ENCODE measurements at places on chromosomes 4 and X.

GRCh38 chr4:40168070-40168469 is 28.8 kb upstream of the RHOH start:
- no peak overlapping the region for H3K4me3 ChIP-seq
- no peak overlapping the region for H3K27ac ChIP-seq
- H3K27me3 ChIP-seq: no peaks in the 10 kb centered on the region
- H3K4me1 ChIP-seq: no peaks in the 10 kb centered on the region
- H3K36me3 ChIP-seq: no peaks in the 10 kb centered on the region
- DNase-seq: no peak

GRCh38 chrX:25004485-25005032 is 11.2 kb downstream of the ARX start:
- H3K36me3 ChIP-seq: no peaks in the 10 kb centered on the region
- no peak for DNase-seq
- peaks cover 4% of the 10 kb centered on the region for H3K4me1 ChIP-seq

- H3K4me3 ChIP-seq: peak overlapping the region; percentile 64
- no peaks in the 10 kb centered on the region for H3K27me3 ChIP-seq
- DNase-seq: no peak
Measured at GRCh38 chr4:147617841-147618691, 869 bp downstream of the TMEM184C start.

DNA sequence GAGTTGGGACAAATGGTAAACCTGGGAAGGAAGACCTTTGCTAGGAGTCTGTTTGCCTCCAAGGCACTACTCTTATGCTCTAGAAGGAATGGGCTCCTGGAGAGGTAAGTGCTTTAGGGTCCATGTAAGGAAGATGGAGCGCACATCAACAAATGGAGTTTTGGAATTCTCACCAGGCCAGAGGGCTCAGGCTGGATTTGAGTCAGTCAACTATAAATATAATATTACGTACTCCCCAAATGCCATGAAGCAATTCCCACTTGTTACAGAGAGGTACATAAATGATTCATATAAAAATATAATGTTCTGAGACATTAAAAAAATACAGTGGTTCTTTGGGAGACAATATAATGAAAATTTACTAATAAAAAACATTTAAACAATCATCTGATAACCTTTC is 1.6 kb upstream of the SLC9B1 start:
- no peaks in the 10 kb centered on the region for H3K36me3 ChIP-seq
- DNase-seq: no peak
- H3K27ac ChIP-seq: no peak overlapping the region
- H3K27me3 ChIP-seq: no peaks in the 10 kb centered on the region
- H3K4me3 ChIP-seq: no peak overlapping the region

DNA sequence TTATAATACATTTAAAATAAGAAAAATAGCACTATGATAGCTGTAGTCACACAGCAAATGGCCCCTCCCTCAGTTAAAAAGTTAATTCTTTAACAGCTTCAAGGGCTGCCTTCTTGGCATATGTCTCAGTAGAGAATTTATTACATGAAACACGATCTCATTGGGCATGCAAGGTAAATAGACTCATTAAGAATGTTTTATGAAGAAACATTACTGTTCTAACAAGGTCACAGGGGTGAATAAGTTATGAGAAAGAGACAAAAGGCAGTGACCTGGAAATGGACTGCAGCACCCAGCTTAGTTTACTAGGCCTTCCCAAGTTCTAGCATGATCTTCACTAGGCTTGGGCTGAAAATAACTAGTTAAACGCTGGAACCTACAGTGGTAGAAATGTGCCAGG is 277.7 kb downstream of the NR3C2 start:
- no peak overlapping the region for H3K4me3 ChIP-seq
- no peaks in the 10 kb centered on the region for H3K4me1 ChIP-seq
- no peaks in the 10 kb centered on the region for H3K27me3 ChIP-seq
- no peaks in the 10 kb centered on the region for H3K36me3 ChIP-seq

- no peak overlapping the region for H3K4me3 ChIP-seq
- H3K4me1 ChIP-seq: peaks cover 2% of the 10 kb centered on the region
- H3K36me3 ChIP-seq: no peaks in the 10 kb centered on the region
- no peaks in the 10 kb centered on the region for H3K27me3 ChIP-seq
- H3K27ac ChIP-seq: no peak overlapping the region
- no peak for DNase-seq
Measured at GRCh38 chr4:171017593-171017992, 795.6 kb upstream of the GALNTL6 start.

DNA sequence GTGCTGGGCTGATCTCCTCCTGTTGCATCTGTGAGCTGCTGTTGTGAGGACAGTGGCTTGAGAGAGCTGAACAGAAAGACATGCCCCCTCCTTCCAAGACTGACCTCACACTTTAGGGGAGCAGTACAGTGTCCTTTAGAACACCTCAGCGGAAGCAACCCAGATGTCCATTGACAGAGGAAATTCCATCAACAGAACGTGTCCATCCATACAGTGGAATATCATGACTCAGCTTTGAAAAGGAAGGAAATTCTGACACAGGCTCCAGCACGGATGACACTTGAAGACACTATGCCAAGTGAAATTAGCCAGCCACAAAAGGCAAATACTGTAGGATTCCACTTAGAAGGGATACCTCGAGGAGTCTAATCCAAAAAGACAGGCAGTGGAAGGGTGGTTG is 103.5 kb downstream of the GPR143 start:
- H3K27ac ChIP-seq: no peak overlapping the region
- no peak for DNase-seq
- H3K4me1 ChIP-seq: no peaks in the 10 kb centered on the region
- H3K36me3 ChIP-seq: no peaks in the 10 kb centered on the region

- no peak for DNase-seq
- no peak overlapping the region for H3K27ac ChIP-seq
- H3K27me3 ChIP-seq: no peaks in the 10 kb centered on the region
- H3K4me3 ChIP-seq: no peak overlapping the region
- no peaks in the 10 kb centered on the region for H3K4me1 ChIP-seq
- H3K36me3 ChIP-seq: no peaks in the 10 kb centered on the region
Measured at GRCh38 chr4:73734530-73735001, 5.8 kb upstream of the CXCL8 start.
